ENCODE measurements at places on chromosomes 13 and 19.

DNA sequence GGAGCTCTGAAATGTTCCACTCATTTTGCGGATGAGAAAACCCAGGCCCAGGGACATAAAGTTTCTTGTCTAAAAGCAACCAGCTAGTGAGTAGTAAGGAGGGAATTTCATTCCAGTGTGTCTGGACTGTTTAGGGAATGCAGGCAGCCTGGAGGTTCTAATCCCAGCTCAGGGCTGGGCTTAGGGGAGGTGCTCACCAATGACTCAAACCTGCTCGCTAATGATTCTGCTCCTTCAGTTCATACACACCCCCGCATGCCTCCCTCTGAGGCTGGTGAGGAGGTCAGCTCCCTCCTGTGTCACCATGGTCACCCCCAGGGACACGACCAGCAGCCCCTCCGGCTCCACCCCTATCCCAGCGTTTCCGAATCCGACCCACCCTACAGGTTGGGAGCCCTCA lies 34.6 kb downstream of the CYP4F2 start:
- H3K27me3 ChIP-seq = no peaks in the 10 kb centered on the region

- H3K4me1 ChIP-seq = no peaks in the 10 kb centered on the region
- no peak for DNase-seq
- no peak overlapping the region for H3K27ac ChIP-seq
Observed at GRCh38 chr13:109110159-109110558, 480.7 kb downstream of the MYO16 start.

- no peak overlapping the region for H3K27ac ChIP-seq
- H3K36me3 ChIP-seq = no peaks in the 10 kb centered on the region
- DNase-seq = no peak
- H3K27me3 ChIP-seq = no peaks in the 10 kb centered on the region
- peak overlapping the region; percentile 30 for H3K4me3 ChIP-seq
Observed at GRCh38 chr19:38544569-38545315, 73.0 kb downstream of the MAP4K1 start.

DNA sequence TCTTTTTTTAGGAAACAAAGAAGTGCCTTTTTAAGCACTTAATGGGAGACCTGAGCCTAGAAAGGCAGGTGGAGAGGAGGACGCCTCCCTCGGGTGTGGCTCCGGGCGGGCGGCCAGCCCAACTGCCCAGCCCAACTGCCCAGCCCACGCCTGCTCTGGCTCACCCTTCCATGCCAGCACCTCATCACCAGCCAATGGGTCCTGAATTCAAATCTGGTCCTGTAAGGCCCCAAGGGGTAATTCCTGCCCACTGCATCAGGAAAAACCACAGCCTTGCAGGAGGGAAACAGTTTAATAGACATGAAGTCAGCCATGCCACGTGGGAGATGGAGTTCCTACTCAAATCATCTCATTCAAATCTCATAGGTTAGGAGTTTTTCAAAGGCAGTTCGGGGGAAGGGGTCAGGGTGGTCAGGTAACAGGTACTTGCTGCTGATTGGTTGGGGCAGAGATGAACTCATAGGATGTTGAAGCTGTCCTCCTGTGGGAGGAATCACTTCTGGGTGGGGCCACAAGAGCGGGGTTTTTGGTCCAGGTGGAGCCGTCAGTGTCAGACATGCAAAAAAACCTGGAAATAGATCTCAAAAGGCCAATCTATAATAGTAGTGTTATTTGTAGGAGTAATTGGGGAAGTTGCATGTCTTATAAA lies 64.9 kb downstream of the HSPH1 start:
- no peaks in the 10 kb centered on the region for H3K4me1 ChIP-seq
- no peak for DNase-seq
- no peaks in the 10 kb centered on the region for H3K27me3 ChIP-seq
- H3K4me3 ChIP-seq = no peak overlapping the region
- no peak overlapping the region for H3K27ac ChIP-seq
- no peaks in the 10 kb centered on the region for H3K36me3 ChIP-seq

- no peak overlapping the region for H3K27ac ChIP-seq
- no peaks in the 10 kb centered on the region for H3K4me1 ChIP-seq
- DNase-seq = no peak
Observed at GRCh38 chr19:33687481-33688170, 65.9 kb downstream of the CHST8 start.

- H3K36me3 ChIP-seq = peaks cover 5% of the 10 kb centered on the region
- H3K27me3 ChIP-seq = no peaks in the 10 kb centered on the region
- H3K27ac ChIP-seq = no peak overlapping the region
- no peak overlapping the region for H3K4me3 ChIP-seq
Observed at GRCh38 chr13:45500492-45501174, 35.9 kb downstream of the COG3 start.

DNA sequence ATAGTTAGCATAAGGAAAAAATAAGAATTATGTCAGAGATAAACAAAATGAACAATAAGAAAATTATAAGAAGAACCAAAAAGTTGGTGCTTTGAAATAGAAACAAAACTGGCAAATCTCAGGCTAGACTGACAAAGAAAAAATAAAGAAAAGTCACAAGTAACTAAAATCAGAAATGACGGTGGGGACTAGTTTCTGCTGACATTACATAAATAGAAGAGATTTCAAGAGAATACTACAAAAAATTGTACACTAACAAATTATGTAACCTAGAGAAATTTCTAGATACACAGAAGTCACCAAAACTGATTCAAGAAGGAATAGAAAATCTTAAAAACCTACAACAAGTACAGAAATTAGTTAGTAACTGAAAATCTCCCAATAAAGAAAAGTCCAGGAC lies 355.6 kb upstream of the SGCG start:
- no peak overlapping the region for H3K4me3 ChIP-seq
- H3K4me1 ChIP-seq = no peaks in the 10 kb centered on the region
- no peaks in the 10 kb centered on the region for H3K27me3 ChIP-seq

GRCh38 chr13:110965038-110965754 lies 50.3 kb upstream of the ANKRD10 start:
- no peak overlapping the region for H3K27ac ChIP-seq
- DNase-seq = no peak
- H3K27me3 ChIP-seq = no peaks in the 10 kb centered on the region
- no peaks in the 10 kb centered on the region for H3K36me3 ChIP-seq

GRCh38 chr13:25836574-25837336 lies 215.1 kb downstream of the SHISA2 start:
- H3K36me3 ChIP-seq = no peaks in the 10 kb centered on the region
- no peaks in the 10 kb centered on the region for H3K27me3 ChIP-seq
- no peaks in the 10 kb centered on the region for H3K4me1 ChIP-seq
- no peak for DNase-seq
- H3K27ac ChIP-seq = no peak overlapping the region

GRCh38 chr13:27259831-27260230 lies 8.5 kb downstream of the RPL21 start:
- H3K27ac ChIP-seq = no peak overlapping the region
- no peak overlapping the region for H3K4me3 ChIP-seq
- H3K4me1 ChIP-seq = peaks cover 11% of the 10 kb centered on the region
- DNase-seq = no peak
- no peaks in the 10 kb centered on the region for H3K27me3 ChIP-seq
- H3K36me3 ChIP-seq = no peaks in the 10 kb centered on the region

GRCh38 chr13:62035981-62036380 lies 620.3 kb upstream of the PCDH20 start:
- H3K36me3 ChIP-seq = no peaks in the 10 kb centered on the region
- H3K4me1 ChIP-seq = no peaks in the 10 kb centered on the region
- no peak for DNase-seq
- no peak overlapping the region for H3K27ac ChIP-seq
- no peak overlapping the region for H3K4me3 ChIP-seq

DNA sequence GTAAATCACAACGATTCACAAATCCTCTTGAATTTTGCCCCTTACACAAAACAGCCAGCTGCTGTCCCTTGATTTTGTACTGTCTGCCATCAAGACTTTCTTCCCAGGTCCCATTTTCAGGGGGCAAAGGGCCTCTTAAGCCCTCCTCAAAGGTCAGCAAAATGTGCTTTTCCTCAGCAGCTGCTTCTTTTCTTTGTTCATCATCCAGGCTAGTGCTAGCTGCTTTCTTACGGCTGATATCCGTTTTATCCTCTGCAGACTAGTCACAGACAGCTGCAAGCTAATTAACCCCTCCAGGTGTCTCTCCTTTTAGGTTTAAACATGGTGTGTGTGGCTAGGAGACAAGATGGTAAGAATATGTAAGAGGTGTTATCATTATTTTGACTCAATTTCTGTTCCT lies 90.9 kb downstream of the NALCN start:
- H3K27ac ChIP-seq = no peak overlapping the region
- no peak for DNase-seq
- no peaks in the 10 kb centered on the region for H3K4me1 ChIP-seq
- H3K27me3 ChIP-seq = no peaks in the 10 kb centered on the region
- H3K36me3 ChIP-seq = no peaks in the 10 kb centered on the region

GRCh38 chr13:113806104-113806471 lies 47.1 kb downstream of the TMEM255B start:
- no peak overlapping the region for H3K4me3 ChIP-seq
- no peaks in the 10 kb centered on the region for H3K4me1 ChIP-seq
- no peaks in the 10 kb centered on the region for H3K36me3 ChIP-seq
- H3K27me3 ChIP-seq = no peaks in the 10 kb centered on the region

DNA sequence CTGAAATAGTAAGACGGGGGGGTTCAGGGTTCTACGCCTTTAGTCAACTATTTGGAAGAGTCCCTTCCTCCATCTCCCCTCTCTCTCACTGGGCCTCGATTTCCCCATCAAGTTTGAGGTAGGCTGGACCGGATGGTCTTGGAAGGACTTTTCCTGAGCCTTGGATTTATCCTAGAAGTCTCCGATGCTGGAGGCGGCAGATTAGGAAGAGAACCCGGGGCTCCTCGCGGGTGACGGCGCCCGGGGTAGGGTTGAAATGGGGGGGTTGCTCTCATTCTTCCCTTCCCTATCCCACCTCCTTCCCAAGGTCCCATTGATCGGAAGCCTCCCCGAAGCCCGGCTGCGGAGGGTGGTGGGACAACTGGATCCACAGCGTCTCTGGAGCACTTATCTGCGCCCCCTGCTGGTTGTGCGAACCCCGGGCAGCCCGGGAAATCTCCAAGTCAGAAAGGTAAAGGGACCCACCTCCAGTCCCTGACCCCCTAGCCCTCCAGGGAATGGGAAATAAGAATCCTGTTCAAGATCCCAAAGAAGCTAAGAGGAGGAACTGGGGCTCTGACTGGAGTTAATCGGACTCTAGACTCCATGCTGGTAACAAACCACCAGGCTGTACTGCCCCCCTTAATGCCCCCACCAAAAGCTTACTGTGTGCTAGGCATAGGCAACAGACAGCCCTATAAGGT lies 781 bp downstream of the QPCTL start:
- H3K27me3 ChIP-seq = no peaks in the 10 kb centered on the region
- peak; percentile 62 for DNase-seq
- H3K36me3 ChIP-seq = no peaks in the 10 kb centered on the region
- H3K27ac ChIP-seq = peak overlapping the region; percentile 94
- H3K4me3 ChIP-seq = peak overlapping the region; percentile 90
- H3K4me1 ChIP-seq = no peaks in the 10 kb centered on the region

DNA sequence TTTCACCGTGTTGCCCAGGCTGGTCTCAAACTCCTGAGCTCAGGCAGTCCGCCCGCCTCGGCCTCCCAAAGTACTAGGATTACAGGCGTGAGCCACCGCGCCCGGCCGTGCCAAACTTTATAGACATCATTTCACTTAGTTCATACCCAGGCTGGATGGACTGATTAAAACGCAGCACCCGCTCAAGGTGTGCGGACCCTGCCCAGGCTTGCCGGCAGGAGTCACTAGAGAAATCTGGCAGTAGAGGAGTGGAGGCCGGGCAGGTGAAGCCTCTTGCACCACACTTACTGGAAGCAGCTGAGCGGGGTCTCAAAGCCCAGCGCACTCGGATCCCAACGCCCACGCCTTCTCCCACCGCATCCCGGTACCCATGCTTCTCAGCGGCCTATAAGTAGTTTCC lies 11.4 kb downstream of the PTGIR start:
- H3K27me3 ChIP-seq = no peaks in the 10 kb centered on the region
- no peaks in the 10 kb centered on the region for H3K36me3 ChIP-seq
- H3K27ac ChIP-seq = no peak overlapping the region
- H3K4me3 ChIP-seq = no peak overlapping the region
- H3K4me1 ChIP-seq = peaks cover 10% of the 10 kb centered on the region

- no peak overlapping the region for H3K27ac ChIP-seq
- H3K27me3 ChIP-seq = no peaks in the 10 kb centered on the region
- no peaks in the 10 kb centered on the region for H3K4me1 ChIP-seq
- DNase-seq = no peak
- H3K4me3 ChIP-seq = no peak overlapping the region
Observed at GRCh38 chr13:39685652-39686051, 30.2 kb downstream of the COG6 start.

- H3K27me3 ChIP-seq = peaks cover 3% of the 10 kb centered on the region
- no peaks in the 10 kb centered on the region for H3K36me3 ChIP-seq
- DNase-seq = no peak
- peak overlapping the region; percentile 88 for H3K27ac ChIP-seq
Observed at GRCh38 chr19:55069865-55070197, 5.8 kb upstream of the EPS8L1 start.

DNA sequence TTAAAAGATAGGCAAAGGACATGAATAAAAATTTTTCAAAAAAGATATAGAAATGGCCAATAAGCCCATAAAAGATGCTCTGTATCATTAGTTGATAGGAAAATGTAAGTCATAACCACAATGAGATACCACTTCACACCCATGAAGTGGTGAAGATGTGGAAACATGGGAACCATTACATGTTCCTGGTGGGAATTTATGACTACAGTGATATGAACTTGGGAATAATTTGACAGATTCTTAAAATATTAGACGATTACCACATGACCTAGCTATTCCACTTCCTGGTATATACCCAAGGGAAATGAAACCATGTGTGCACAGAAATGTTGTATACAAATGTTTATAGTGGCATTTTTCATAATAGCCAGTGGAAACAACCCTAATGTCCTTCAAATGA lies 232.2 kb downstream of the GGACT start:
- no peaks in the 10 kb centered on the region for H3K27me3 ChIP-seq
- no peaks in the 10 kb centered on the region for H3K36me3 ChIP-seq
- no peak overlapping the region for H3K4me3 ChIP-seq
- H3K4me1 ChIP-seq = no peaks in the 10 kb centered on the region
- no peak for DNase-seq
- H3K27ac ChIP-seq = no peak overlapping the region

DNA sequence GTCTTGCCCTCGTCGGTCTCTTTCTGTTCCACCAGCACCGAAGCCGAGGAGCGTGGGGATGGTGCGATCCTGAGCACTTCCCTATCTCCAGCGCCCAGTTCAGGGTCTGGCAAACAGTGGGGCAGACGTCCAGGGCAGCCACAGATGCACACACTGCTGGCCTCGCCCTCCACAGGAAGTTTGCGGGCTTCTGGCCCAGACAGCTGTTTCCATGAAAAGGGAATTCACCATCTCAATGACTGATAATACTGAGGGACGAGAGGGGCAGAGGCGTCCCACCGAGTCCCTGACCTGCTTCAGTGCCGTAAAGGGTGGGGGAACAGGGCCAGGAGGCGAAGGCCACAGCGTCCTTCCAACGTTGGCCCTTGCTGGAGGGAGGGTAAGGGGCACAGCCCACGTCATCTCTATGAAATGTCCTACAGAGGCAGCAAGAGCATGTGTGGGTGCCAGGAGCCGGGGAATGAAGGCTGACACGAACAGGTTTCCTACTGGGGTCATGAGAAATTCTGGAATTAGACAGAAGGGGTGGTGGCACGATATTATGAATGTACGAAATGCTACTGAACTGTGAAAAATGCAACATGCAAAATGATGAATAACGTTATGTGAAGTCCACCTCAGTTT lies 19.5 kb downstream of the SHC2 start:
- no peak for DNase-seq
- H3K4me3 ChIP-seq = no peak overlapping the region
- H3K27ac ChIP-seq = no peak overlapping the region
- no peaks in the 10 kb centered on the region for H3K36me3 ChIP-seq
- no peaks in the 10 kb centered on the region for H3K4me1 ChIP-seq

- no peaks in the 10 kb centered on the region for H3K36me3 ChIP-seq
- DNase-seq = no peak
- H3K4me1 ChIP-seq = no peaks in the 10 kb centered on the region
- H3K27me3 ChIP-seq = no peaks in the 10 kb centered on the region
Observed at GRCh38 chr13:93789058-93789457, 562.5 kb downstream of the GPC6 start.

Data from breast epithelium (tissue), 4 donors.